ENCODE measurements at places on chromosomes 2 and 18.

GRCh38 chr2:121362774-121363173 lies 77.8 kb upstream of the TFCP2L1 start:
- DNase-seq, result no peak

DNA sequence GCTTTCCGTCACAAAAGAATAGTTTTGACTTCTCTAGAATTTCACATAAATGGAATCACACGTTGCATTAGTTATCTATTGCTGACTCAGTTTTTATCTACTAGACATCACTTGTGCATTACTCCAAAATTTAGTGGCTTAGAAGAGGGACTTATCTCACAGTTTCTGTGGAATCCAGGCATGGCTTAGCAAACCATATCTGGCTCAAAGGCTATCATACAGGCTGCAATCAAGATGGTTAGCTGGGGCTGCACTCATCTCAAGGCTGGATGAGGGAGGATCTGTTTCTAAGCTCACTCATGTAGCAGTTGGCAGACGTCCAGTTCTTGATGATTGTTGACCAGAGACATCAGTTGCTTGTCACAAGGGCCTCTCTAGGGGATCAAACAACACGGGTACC lies 6.6 kb upstream of the DSC3 start:
- DNase-seq, result no peak

DNA sequence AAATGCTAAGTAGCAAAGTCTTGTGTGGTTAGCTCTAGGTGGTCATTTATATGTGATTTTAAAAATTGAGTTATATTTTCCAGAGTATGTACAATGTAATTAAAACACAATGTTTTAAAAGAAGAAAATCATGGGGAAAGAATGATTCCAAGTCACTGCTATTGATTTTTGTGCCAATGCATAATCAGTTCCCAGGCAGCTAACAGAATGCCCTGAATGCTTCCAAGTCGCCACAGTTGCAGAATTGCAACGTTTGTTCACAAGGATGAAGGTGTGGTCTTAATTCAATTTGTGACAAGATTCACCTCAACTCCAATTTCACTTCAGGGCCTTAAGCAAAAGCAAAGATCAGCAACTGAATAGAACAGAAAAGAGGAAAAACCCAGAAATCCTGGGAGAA lies 200.4 kb downstream of the SPP2 start:
- DNase-seq, result no peak

DNA sequence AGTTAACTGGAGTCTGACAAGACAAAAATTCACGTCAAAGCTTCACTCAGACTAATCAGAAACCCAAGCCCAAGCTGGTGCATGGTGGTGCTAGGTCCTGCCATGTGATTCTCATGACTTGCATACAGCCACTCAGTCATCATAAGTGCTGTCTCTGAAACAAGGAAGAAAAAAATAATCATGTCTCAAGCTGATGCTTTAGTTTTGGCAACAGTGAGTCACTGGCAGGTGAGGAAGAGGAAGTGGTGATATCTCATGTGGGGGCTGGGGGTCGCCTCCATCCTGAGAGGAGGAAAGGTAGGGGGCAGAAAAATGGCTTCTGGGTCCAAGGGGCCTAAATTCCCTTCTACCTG lies 136.3 kb downstream of the TMEM163 start:
- no peak for DNase-seq

DNA sequence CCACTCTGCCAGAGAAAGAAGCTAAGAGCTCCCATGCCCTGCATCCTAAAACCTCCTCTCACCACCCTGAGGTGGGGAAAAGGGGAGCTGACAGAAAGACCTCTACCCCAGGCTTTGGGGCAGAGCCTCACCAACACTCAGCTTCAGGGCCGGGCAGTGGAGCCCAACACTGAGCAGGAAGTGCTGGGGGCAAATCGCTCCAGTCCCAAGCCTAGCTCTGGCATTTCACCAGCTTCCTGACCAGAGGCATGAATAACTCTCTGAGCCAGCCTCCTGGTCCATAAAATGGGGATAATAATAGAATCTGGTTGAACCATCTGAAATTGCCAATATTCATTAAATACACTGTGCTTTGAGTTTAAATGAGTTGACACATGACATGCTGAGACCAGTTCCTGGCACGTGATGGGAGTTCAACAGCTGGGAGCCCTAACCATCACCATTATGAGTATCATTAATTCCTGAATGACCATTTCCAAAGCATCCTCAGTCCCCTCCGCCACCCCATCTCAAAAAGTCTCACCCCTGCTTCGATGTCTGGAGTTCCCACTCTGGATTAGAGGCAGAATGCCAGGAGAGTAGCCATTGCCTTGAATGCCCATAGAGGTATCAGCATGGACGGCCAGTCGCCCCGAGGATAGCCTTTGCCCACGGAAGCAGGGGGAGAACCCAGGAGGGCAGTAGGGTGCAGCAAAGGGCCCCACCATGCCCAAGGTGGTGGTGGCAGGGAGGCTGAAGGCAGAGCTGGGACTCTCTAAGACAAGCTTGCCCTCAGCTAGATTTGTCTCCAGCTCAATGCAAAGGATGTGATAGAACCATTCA lies 153.4 kb downstream of the TNS1 start:
- no peak for DNase-seq

GRCh38 chr2:121699421-121700333 lies 37.0 kb downstream of the NIFK start:
- peak; percentile 79 for DNase-seq

GRCh38 chr2:23513872-23514793 lies 129.2 kb downstream of the KLHL29 start:
- DNase-seq, result no peak

DNA sequence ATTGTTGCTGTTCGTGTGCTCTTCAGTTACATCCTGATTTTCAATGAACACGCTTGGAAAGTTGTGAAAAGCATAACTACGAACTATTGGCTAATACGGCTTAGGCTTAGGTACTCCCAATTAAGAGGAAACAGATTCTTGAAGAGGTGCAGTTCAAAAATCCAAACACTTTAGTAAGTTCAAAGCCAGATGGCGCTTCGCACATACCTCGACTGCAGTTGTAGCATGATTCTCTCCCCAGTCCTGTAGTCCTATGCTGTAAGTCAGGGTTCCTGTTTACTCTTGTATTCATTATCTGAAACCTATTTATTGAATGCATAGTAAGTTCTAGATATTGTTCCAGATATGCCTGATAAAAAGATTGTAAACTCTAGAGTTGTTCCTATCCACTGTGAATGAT lies 165.2 kb downstream of the TRIB2 start:
- no peak for DNase-seq

DNA sequence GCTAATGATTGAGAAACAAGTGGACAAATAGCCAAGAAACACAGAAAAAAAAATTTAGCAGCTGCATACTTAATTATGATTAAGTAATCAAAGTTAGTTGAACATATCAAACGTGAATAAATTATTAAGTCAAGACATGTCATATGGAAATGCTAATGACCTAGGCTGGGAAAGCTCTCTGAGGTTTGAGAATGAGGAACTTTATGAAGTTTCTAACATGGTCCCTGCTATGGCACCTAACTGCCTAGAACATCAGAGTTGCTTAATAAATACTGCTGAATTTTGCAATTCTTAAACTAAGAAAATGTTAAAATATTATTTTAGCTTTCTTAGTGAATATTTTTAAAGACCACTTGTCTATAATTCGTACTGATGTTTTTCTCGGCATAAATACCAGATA lies 99.8 kb downstream of the AFF3 start:
- DNase-seq, result no peak
